Stimulated activated CD8-positive, alpha-beta memory T cell treated with anti-CD3 and anti-CD28 coated beads, Interleukin-12 subunit alpha, Interleukin-12 subunit beta, amount 100 ng/mL, for 1 hour (primary cell): ENCODE measurements at places on chromosomes 12 and 14.

DNA sequence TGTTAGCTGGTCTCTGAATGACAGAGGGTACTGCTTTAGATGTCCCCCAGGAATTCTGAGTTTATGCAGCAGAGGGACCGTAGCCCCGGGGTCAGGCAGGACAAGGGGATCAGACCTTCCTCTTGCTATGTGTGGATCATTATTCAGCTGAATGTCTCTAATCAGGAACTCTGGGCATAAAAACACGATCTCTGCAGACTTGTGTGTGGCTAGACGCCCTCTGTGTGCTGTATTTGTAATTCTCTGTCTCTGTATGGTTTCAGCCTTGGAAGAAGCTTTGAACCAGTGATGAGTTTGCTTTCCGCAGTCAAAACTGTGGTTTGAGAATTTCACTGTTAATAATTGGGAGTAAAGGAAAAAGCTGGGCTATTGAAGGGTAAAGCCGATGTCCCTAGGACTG lies 125.3 kb downstream of the ETV6 start:
- DNase-seq = no peak

GRCh38 chr12:46808317-46808716 lies 17.5 kb downstream of the SLC38A4 start:
- DNase-seq = no peak

DNA sequence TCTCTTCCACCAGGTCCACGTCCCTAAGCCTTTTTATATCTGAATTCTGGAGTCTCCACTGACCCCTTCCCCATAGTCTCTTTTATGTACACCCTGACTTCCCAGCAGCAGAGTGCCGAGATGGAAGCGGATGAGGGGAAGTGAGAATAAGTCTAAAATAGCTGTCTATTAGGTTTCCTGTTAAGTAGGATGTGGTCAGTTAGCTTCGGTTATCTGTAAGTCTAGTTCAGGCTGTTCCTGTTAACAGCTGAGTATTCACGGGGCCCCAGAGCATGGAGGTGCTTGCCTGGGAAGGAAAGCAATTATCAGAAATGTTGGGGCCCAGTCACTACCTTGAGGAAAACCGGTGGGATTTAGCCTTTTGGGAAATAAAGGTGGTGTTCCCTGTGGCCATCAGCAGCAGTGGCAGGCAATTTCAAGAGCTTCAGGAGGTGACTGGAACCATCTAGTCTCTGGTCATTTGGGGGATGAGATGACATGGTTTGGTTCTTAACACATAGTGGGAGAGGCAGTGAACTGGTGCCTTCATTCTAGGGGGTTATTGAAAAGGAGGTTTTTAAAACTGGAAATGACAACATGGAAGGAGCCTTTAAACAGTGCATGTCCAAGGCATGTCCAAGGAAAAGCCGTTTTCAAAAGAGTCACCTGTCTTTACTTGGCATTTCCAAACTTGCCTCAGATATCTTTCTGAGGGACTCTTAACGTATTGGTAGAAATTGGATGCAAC lies 21.8 kb downstream of the CHST11 start:
- DNase-seq = no peak

DNA sequence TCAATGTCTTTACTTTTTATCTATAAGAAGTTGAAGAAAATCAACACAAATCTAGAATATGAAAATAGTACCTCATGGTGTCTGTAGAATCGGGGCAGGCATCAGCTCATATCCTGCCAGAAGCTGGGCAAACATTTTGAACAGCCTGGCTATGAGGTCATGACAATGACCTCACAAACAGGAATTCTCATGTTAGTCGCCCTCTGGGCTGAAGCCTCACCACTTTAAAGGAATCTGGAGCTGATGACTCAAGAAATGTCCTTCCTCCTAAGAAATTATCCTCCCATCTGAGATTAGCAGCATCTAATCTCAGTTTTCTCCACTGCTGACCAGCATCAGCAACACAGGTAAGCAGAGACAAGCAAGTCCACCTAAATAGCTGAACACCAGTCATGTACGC lies 27.1 kb downstream of the CLIP1 start:
- no peak for DNase-seq

DNA sequence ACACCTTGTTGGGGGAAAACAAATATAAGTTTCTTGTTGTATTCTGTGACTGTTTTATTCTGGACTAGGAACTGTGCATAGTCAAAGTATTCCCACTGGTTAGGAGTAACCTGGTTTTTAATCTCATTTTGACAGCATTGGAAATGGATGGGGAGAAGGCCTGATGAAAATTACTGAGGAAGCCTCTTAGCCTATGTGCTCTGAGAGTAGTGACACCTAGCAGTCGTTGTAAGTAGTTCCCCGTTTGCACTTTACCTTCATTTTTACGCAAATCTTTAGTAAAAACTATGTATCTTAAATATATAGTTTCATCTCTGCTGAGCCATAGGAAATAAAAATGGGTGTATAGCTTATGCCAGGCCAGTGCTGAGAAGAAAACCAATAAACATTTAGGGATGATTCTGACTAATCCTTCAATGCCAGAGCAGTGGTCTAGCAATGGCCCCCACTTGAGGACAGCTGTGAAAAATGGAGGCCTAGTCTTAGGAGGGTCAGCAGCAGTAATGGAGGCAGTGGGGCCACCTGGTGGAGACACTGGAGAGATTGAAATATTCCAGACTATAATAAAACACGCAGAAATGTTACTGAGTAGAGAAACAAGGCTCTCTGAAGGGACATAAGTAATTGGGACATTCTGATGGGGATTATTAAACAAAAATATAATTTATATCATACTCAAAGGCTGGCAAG lies 133.2 kb upstream of the NOVA1 start:
- DNase-seq = no peak

GRCh38 chr12:108360487-108360886 lies 21.4 kb upstream of the CMKLR1 start:
- DNase-seq = no peak

DNA sequence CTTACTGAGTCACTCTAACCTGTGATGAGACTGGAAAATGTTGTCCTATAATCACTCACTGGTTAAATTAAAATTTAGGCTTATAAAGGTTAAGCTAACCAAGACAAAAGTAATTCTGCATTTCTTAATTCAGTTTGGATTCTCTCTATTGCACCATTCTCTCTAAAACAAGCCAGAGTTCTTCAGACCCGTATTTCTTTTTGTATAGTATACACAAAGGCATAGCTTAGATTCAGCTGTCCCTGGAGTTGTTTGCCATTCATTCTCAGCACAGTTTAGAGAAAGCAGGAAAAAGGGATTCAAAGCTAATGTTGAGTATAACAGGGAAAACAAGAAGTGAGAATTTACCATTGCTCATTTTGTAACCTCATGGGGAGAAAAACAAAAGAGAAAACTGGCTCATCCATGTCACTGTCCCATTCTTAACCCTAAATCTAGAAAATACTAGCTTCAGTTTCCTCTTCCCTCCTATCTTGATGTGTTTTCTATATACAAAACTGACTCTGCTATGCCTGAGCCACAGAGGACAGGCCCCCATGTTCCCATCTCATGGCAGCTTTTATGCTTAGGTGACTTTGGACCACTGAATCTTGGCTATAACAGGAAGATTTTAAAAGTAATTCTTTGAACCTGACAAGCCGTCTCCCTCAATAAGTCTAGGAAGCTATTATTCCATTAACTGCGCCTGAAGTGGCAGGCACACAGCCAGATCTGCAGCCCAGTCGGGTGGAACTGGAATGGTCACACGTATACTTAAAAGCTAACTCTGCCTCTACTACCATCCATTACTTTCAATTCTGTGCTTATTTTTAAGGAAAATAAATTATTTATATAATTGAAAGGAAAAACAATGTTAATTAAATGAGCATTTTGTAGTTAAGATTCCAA lies 7.0 kb downstream of the AREL1 start:
- DNase-seq = no peak

- DNase-seq = no peak
Measured at GRCh38 chr12:117002051-117002817, 91.5 kb downstream of the FBXW8 start.

GRCh38 chr12:128338386-128339125 lies 71.6 kb downstream of the TMEM132C start:
- no peak for DNase-seq

- no peak for DNase-seq
Measured at GRCh38 chr14:102500158-102500662, 9.4 kb downstream of the ANKRD9 start.

- DNase-seq = no peak
Measured at GRCh38 chr12:4915752-4916151, 6.0 kb downstream of the KCNA1 start.

DNA sequence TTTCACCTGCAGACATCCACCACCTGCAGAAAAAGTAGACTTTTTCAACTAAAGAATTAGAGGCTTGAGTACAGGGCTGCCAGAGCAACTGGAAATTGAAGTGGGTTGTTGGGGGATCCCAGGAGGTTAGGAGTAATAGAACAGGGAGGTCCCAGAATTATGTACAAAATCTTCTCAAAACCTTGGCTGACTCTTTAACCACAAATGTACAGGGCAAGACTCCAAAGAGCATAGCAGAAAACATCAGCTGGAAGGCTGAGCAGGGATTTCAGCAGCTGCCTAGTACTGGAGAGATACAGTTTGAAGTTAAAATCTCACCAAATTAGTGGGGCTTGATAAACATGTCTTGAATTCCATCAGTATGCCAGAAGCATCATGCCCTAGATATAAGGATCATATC lies 191.6 kb downstream of the CRADD start:
- no peak for DNase-seq

- no peak for DNase-seq
Measured at GRCh38 chr12:107288414-107289127, 195.2 kb upstream of the CRY1 start.

DNA sequence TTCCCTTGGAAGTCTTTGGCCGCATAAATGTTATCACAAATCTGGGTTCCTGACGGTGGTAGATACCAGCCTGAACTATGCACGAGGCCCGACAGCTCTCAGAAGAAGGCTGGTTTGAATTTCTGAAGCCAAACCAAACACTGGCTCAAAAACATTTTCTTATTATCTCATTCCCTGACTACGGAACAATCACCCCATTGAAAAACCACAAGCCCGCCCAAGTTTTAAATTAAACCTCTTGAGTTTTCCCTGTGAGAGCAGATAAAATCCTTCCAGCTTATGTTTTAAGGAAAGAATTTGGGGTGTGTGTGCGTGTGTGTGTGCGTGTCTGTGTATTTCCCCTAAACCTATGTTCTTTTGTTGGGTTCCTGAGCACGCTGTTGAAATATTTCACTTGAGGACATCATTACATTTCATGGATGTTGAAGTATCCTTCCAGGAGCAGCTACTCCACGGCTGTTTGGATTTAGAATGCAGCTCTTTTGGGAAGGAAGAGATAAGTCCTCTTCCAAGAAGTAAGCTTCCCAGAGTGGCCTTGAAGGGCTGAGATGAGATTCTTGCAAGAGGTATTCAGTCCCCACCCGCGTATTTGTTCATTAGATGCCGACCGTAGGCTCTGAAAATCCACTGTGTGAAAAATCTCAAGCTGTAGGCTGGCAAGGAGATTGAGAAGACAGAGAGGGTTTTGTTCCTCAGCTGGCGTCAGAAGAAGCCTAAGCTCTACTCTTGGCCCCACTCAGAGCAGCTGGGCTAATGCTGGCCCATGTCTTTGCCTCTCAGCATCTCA lies 131.0 kb upstream of the NCOR2 start:
- no peak for DNase-seq

DNA sequence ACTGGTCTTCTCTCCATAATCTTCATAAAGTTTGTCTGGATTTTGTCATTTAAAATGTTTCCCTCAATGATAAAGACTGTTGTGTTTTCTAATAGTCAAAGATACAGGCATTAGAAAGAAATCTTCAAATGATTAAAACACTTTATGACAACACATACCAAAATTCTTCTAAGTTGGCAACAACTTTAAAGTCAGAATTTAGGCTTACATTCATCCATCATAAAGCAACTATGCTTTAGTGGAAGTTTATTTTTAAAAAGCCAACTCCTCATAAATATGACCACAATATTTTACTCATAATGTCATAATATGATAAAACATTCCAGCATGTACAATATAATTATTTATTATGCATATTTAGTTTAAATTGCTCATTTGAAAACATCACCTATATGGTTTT lies 17.2 kb upstream of the CCER1 start:
- DNase-seq = no peak

DNA sequence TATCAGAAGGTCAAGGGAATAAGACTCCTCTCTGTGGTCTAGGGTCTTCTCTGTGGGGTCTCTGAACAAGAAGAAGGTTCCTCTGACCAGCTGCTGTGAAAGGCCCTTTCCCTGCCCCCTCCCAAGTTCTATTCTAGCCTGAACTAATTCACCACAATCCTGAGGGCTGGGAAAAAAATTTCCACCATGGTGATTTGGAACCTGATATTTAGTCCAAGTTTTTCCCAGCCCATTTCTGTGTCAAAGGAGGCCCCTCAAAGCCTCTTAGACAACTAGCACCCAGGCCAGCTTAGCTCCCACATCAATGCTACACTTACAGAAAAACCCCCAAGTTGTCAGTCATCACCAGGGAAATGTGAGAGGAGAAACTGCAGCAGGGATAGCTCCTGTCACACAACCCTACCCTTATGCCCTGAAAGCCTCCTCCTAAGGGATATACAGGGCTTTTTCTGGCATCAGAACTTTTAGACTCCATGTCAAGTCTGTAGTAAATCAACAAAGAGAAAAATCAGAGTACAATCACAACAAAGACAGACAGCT lies 4.5 kb downstream of the FMNL3 start:
- DNase-seq = no peak

DNA sequence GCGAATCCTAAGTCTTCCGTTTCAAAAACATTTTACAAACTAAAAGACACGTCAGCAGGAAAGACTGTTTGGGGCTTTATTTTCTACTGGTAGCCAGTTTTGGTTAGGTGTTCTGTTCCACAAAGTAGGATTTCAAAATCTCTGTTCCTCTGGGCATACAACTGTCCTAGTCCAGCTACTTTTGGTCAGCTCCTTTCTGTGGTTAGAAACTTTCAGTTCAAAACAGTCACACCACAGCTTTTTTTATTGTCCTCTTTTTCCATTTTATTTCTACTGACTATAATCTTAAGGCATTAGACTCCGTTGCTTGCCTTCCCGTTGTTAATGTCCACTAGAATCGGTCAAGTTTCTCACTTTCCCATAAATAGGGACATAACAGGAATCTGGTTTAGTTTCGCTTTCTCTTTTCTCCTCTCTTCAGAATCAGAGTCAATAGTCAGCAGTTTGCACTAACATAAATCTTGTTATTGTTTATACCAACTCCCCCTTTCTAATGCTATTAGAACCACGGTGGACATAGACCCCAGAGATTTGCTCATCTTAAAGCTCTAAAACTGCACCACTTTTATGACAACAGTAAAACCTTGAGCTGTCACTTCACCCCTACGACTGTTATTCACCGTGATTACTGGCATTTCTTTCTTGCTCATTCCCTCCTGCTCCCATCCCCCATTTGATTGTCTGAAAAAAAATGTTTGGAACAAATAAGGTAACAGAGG lies 41.5 kb upstream of the NPAS3 start:
- DNase-seq = no peak
